Heart left ventricle (tissue), 16 donors: ENCODE measurements at places on chromosomes 5 and 9. TPM values are rescaled to one million over a fixed set of nuclear protein-coding genes. Genes with fewer than 3 reads are reported as not detected.

The ADRA1B gene
- total RNA-seq = 3.7 TPM

The GDA gene
- 0.22 TPM for total RNA-seq

The IL4 gene
- not detected for total RNA-seq

- no peak for DNase-seq
Observed at GRCh38 chr5:14178671-14179211, 35.6 kb downstream of the TRIO start.

GRCh38 chr9:22446589-22446949 lies at the start of gene DMRTA1:
Gene DMRTA1, plus strand, starts transcription at chr9:22446824. Its CDS starts 242 bp downstream, at chr9:22447066.
- DNase-seq = peak; percentile 82

DNA sequence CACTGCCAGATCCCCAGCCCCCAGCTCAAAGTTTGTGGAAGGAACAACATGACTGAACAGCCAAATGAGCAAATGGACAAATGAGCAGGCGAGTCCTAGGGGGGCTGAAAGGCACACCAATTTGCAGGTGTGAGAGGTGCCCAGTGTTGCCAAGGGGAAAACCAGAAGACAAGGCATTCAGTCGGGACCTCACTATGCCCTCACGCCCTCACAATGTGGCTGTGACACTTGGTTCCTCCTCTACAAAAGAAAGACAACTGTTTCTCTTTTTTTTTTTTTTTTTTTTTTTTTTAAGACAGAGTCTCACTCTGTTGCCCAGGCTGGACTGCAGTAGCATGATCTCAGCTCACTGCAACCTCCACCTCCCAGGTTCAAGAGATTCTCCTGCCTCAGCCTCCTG lies 28.0 kb downstream of the TNIP1 start:
- DNase-seq = no peak

DNA sequence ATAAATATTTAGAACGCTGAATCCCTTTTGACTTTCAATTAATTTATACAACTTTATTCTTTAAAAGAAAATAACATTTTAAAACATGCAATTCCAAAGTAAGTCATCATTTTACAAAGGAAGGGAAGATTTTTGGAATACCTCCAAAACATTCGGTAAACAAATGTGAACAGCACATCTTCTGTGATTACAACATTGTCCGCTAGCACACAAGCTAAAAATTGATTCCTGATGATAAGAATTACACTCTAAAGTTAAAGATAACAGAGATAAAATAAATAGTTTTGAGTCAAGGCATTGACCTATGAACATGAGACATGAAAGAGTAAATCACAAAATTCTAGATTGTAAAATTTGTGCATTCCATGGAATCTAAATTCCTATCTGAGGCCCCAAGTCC lies 56.2 kb upstream of the TRAF1 start:
- DNase-seq = no peak

DNA sequence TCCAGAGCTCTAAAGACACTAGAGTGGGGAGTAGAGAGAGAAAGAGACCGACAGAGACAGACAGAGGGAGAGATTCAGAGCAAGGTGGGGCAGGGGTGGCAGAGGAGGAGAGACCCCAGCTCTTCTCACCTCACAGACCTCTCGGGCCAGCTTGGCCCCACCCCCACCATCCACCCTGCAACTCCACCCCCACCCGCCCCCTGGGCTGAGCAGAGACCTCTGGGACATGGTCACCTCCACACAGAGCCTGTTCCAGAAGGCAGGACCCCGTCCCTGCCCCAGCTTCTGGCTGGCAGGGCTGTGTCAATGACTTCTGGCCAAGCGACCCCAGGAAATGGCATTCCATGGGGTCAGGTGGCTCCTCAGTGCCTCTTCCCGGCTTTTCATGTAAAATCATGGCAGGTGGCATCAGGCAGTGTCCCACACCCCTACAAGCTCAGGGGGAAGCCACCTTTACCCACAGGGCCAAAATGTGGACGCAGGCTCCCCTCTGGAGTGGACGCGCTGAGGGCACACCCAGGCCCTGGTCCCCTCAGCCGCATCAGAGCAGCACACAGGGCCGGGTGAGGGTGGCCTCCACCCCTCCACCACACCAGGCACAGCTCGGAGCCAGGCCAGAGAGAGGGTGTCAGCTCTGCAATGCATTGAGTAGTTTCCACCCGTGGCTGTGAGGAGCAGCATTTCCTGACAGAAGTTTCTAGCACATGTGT lies 131.2 kb upstream of the LPCAT1 start:
- DNase-seq = no peak

The ZBTB26 gene
- total RNA-seq = 3.9 TPM

DNA sequence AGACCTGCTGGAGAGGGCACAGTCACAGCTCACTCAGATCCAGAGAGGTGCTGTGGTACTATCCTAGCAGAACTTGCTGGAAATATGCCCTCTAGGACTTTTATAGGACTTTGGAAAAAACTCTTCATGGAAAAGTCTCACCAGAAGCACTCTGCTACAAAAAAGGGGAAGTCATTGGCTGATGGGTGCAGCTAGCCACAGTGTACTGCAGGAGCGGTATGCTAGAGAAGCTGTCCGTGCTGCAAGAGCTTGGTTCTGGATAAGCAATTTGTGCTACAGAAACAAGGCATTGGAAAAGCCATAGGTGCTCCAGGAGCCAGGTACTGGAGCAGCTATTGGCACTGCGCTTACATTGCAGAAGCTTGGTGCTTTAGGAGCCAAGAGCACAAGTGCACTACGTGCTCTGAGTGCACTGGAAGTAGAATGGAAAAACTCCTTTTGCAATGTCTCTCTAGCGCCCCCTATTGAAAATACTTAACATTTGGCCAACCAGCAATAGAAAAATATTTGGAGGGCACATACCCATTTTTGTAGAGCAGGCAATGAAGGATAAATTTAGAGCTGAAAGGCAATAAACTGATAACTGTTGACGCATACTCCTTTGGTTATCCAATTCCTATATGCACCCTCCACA lies 83.4 kb downstream of the MEGF10 start:
- no peak for DNase-seq

- no peak for DNase-seq
Observed at GRCh38 chr5:82058710-82059109, 86.9 kb downstream of the ATG10 start.

GRCh38 chr9:127543221-127543620 lies 68.9 kb upstream of the STXBP1 start:
- DNase-seq = no peak

- no peak for DNase-seq
Observed at GRCh38 chr5:55856516-55857246, 5.5 kb downstream of the IL31RA start.

- no peak for DNase-seq
Observed at GRCh38 chr9:38390851-38391250, 1.7 kb upstream of the ALDH1B1 start.

The GFI1B gene
- total RNA-seq = not detected

- DNase-seq = no peak
Observed at GRCh38 chr5:157513182-157513581, 53.2 kb downstream of the NIPAL4 start.

- DNase-seq = no peak
Observed at GRCh38 chr5:9332026-9332425, 213.8 kb downstream of the SEMA5A start.

The PDLIM7 gene
- total RNA-seq = 52.5 TPM

DNA sequence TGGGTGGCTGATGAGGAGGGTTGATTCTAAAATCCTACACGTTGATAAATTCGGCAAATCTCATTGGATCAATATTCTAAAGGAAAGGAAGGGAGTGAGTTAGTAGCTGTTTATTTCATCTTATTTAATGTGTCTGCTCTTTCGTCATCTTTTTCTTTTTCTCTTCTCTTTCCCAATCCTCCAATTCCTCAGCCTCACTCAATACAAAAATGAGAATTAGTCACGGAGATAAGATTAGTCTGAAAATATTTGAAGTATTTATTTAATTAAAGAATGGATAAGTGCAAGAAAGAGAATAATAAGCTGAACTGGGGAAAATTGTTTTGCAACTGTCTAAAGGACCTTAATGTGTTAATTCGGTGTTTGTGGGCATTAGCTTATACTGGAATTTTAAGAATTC lies 1095.1 kb downstream of the DTWD2 start:
- no peak for DNase-seq

- DNase-seq = no peak
Observed at GRCh38 chr9:18190671-18191374, 283.1 kb upstream of the ADAMTSL1 start.

DNA sequence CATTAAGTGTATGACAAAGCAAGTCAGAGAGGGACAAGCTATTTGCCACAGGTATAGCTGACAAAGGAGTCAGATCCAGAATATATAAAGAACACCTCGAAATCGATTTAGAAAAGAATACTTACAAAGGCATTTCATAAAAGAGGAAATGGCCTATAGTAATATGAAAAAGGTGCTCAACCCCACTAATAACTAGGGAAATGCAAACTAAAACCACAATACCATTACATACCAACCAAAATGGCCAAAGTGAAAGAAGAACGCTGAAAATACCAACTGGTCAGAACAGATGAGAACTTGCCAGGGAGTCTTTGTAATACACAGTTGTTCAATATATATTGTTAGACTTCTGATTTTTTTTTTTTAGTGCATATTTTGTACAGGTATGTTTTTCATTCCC lies 152.9 kb downstream of the CDC42SE2 start:
- DNase-seq = no peak

- no peak for DNase-seq
Observed at GRCh38 chr5:80116465-80116864, 81.3 kb downstream of the THBS4 start.

DNA sequence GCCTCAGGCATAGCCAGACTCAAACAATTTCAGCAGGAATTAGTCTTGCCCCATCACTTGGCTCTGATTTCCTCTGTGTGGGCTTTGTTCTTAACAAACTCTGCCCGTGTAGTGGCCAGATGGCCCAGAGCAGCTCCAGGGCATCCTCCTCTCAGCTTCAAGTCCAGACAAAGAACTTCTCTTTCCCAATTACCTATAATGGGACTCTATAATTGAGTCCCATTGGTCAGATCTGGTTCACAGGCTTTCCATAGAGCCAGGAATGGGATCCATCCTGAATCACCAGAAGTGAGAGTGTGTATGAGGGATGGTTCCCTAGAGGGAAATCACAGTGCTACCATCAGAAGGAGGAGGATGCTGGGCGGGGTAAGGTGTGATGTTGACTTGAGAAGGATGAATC lies 515.8 kb downstream of the KIF4B start:
- no peak for DNase-seq

The CDKN2B gene
- 2.5 TPM for total RNA-seq

The WNK2 gene
- total RNA-seq = 129 TPM

GRCh38 chr5:36305571-36306326 lies 4.0 kb upstream of the RANBP3L start:
- DNase-seq = peak; percentile 47

DNA sequence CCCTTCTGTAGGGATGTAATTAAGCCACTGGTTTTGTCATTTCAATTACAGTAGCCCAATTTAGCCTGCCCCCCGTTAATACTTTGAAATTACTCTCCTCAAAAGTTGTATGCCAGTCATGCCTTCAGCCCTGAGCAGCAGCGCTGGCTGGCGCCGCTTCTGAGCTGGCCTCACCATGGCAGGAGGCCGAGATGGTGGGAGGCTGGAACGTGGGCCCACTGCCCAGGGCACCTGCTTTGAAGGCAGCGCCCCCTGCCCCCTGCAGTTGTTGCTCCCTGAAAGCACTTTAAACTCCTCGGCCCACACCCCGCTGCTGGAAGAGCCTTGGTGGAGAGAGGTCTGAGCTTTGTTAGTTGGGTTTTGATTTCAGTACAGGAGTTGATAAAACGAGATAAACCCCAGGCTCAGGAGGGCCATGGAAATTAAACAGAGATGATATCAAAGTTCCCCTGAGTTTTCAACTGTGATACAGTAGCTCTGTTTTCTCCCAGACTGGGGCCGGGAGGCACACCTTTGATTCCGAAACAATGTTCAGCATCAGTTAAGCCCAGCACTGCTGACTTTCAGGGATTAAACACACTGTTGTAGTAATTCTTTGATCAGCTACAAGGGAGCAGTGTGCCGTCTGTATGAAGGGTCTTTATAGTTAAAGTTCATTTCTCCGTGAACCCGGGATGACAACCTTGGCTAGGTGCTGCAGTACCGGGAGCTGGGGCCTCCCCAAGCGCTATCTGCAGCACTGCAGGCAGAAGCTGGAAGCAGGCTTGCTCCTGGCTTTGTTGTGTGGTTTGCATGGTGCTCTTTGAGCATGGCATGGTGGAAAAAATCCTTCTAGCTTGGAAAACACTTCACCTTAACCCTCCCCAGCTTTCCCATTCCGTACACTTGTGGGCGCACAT lies 9.5 kb downstream of the MVB12B start:
- no peak for DNase-seq

DNA sequence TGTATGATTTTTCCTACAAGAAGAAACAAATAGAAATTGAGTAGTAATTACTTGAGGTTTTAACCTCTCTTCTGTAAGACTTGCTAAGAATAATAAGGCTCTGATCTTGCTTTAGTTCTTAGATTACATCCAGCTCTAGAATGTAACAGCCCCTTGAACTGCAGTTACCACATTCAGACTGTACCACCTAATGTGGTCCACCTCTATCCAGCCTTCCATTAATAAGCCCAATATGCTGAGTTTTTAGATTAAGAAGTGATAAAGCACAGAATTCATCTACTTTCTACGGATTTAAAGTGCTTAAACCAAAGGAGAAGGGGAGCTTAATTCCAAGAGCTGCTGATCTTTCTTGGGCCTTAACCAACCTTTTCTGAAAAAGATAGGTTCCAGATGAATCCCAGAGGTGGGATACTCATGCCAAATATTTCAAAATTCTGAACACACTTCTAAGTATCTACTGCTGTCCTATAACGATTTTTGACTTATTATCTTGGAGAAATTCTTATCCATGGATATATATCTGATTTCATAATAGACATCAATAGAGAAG lies 131.5 kb downstream of the ZNF608 start:
- no peak for DNase-seq

- DNase-seq = no peak
Observed at GRCh38 chr5:1515311-1515920, 8.3 kb downstream of the LPCAT1 start.

The PCDHB3 gene
- 0.80 TPM for total RNA-seq

DNA sequence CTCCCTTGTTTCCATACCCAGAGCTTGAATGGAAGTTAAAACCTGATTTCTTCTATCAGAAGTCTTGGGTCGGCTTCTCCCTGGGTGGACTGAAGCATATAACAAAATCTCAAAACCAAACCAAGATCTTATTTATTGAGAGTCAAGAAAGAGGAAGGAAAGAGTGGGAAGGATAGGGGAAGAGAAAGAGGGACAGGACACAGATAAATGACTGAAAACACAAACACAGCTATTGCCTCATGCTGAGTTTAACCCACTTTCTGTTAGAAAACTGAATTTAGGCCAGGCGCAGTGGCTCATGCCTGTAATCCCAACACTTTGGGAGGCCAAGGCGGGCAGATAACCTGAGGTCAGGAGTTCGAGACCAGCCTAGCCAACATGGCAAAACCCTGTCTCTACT lies 92.9 kb downstream of the PALM2AKAP2 start:
- DNase-seq = no peak
